ENCODE measurements at places on chromosomes 6 and 20.

GRCh38 chr20:12970372-12970821, 38.4 kb upstream of the SPTLC3 start:
- peak; percentile 30 for DNase-seq

DNA sequence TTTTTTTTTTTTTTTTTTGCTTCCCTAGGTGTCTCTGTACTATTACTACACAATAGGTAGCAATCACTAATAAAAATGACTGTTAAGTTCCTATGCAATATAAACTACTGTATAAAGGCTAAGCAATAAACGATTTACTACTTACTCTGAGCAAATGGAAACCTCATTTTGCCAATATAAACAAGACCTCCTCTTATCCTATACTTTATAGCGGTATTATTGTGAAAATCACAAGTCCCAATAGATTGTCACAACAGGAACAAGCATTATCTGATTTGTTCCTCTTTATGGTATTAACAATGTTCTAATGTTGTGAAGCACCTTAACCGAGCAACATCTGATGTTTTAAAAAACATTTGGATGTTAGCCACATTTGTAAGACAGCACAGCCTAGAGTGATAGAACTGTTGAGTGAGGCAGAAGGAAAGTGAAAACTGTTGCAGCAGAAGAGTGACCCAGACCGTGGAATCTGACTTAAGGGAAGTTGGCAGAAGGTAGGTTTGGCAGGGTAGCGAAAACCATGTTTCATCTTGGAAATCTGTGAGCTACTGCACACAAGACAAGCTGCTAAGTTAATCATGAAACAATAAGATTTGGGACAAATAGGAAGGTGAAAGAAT, 94.2 kb downstream of the MYLK4 start:
- no peak for DNase-seq

- no peak for DNase-seq
Observed at GRCh38 chr6:33391922-33392594, 435 bp downstream of the KIFC1 start.

GRCh38 chr6:34170346-34170745, 24.5 kb upstream of the GRM4 start:
- DNase-seq, result no peak
